Psoas muscle (tissue), 8 donors: ENCODE measurements at places on chromosomes 6 and 20.

GRCh38 chr6:149951096-149951495 lies 9.3 kb downstream of the ULBP2 start:
- no peak for DNase-seq

DNA sequence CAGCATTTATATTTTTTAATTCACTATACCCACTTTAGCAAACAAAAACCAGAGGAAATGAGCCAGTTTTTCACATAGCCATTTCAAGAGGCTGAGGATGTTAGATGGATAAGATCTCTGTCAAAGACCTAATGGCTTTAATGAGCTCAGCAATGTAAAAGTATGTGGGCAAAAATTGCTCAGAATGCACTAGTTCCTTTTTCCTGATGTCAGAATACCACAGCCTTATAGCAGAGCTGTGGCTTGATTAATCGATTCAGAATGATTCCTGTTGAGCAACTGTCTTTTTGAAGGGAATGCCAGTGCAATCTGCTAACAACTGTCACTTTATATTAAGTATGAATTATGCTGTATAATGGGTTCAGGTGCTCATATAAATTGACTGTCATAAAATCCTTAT lies 100.6 kb upstream of the HIVEP1 start:
- DNase-seq, result no peak

DNA sequence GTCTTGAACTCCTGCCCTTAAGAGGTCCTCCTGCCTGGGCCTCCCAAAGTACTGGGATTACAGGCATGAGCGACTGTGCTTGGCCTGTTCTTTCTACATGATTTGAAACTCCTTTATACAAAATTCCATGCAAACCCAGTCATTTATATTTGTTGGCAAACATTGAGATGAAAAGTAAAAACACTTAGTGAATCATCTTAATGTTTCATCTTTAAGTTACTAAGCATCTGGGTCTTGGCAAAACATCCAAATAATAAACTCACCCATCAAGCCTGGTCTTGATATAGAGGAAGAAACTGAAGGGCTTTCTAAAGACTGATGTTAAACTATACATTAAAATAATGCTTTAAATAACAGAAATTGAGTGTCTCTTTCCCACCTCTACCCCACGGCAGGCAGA lies 95.1 kb downstream of the FUT9 start:
- DNase-seq, result no peak

DNA sequence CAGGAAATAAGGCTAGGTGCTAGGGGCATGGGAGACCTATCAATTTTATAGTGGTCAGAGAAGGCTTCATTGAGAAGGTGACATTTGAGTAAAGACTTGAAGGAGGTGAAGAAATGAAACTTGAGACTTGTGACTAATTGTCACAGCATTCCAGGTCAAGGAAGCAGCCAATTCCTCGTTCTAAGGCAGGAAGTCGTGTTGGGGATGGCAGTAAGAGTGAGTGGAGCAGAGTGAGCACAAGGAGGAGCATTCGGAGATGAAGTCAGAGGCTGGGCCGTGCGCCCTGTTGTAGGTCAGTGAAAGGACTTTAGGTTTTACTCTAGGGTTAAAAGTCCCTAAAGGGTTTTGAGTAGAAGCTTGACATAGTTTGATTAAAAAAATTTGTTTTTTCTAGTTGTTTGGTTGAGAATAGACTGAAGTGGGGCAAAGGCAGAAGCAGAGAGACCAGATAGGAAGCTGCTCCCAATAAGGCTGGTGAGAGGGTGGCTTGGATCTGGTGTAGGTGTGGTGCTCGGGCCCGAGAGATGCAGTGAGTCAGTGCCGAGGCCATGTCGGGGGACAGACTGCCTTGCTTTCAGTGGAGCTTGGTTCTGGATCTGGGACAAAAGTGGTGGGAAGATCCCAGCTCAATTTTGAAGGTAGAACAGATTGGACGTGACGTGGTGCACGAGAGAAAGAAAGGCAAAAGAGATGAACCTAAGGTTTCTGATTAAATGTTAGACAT lies 2.6 kb upstream of the RSPH3 start:
- DNase-seq, result peak; percentile 16

- peak; percentile 66 for DNase-seq
These were observed 806 bp downstream of the MICAL1 start for GRCh38 chr6:109454496-109455436.

DNA sequence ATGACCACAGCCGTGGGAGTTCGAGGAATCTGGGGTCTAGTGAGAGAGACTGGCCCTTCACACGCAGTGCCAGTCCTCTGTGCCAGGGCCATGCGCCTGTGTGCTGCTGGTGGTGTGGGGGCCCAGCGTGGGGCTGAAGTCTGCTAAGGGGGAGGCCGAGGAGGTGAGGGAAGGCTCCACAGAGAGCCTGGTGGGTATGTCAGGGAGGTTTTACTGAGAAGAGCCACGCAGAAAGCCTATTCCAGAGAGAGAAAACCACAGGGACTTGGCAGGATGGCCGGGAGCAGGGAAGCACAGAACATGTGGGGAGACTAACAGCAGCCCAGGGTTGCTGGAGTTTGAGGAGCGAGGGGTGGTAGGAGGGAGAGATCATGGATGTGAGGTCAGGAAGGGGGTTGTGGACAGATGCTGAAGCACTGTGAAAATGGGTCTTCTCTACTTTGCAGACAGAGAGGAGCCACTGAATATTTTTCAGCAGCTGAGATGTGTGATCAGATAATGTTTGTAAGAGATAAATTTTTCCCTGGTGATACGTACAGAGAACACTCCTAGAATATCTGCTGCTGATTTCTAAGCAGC lies 35.3 kb downstream of the DUSP22 start:
- DNase-seq, result no peak

GRCh38 chr6:157539900-157540752 lies 159.1 kb downstream of the ZDHHC14 start:
- no peak for DNase-seq

DNA sequence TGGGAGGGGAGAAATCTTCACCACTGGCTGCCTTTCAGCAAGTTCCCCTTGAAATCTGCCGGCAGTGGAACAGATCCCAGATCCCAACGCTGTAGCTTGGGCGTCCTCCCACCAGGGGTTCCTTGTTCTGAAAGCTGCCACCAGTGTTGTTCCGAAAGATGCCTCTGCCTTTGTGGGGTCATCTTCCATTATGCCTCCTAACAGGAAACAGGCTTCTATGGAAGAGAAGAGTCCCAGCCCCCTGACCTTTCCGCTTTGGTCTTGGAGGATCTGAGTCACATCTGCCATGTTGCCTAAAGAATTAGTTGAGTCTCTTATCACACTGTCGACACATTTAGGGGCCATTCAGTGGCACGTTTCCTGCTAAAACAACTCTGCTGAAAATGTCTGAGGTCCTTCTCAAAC lies 57.5 kb upstream of the NFATC2 start:
- DNase-seq, result no peak

DNA sequence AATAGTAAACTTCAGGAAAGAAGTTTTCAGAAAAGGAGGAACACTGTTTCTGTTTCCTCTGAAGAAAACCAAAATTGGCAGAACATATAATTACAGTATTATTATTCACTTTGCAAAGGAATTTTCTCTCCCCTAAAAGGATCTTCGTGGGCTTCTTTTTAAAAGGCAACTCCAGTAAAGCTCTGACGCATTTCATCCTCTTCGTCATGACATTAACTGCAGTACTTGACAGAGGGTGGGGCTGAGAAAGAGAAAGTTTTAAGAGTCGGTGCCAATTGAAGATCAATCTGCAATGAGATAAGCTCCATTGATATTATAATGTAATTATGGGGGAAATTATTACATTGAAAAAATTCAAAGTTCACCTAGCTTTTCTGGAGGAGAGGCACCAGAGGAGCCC lies 75.8 kb downstream of the MYB start:
- no peak for DNase-seq

GRCh38 chr20:41654884-41655283 lies 36.7 kb upstream of the CHD6 start:
- no peak for DNase-seq

GRCh38 chr6:26575494-26575939 lies 21.2 kb upstream of the ABT1 start:
- no peak for DNase-seq

DNA sequence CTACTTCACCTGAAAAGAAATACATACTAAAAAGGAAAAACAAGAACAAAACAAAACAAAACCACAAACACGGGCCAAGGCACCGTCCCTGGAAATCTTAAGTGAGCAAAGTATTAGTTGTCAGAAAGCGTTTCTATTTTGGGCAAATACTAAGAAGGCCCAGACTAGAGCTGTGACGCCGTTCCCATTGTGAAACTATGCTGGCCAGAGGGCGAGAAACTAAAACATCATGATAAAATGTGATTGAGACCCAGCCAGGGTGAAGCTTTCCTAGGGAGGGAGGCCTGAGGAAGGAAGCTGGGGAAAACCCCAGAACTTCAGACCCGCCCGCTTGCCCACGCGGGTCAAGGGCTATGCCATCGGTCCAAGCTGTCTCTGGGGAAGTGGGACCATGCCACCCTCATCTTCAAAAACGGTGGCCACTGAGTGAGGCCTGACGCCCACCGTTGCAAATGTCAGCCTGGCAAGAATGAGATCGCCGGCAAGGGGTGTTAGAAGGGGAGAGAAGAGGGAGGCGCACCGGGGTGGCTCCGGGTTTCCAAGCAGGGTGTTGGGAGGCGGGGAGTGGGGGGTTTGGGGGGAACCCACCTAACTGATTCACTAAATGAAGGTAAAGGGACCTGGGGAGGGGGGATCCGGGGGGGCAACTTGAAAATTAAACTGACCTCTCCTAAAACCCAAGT lies 1950.9 kb upstream of the DEFB115 start:
- no peak for DNase-seq

- DNase-seq, result no peak
These were observed 61.8 kb downstream of the MLIP start for GRCh38 chr6:54173089-54173488.

DNA sequence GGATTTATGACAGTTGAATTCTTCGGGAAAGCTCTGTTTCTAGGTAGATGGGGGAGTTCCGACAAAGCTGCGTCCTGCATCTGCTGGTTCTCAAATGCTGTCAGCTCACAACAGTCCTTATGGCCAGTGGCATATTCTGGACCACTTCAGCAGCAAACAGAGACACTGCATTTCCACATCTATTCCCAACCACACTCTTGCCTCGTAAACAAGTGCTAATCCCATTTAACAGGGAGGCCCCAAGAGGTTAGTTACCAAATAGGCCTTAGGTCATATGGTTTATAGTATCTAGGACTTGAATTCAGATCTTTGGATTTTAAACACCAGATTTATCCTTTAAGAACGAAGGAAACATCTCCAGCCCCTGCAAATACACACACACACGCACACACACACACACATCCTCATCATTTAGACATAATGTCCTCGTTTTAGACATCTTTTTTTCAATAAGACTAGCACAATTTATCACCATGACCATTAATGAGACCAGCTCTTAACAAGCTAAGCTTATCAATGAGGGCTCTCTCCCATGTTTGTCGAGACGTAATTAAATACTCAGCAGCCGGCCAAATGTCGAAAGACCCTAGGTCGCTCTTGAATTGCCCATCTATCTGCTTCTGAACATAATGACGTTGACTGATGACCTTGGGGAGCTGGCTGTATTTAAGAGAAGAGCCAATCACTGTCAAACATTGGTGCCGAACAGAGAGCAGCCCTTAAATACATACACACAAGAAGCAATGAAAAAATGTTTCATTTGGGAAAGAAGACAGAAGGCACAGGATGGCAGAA lies 84.5 kb downstream of the PSMG4 start:
- DNase-seq, result no peak

DNA sequence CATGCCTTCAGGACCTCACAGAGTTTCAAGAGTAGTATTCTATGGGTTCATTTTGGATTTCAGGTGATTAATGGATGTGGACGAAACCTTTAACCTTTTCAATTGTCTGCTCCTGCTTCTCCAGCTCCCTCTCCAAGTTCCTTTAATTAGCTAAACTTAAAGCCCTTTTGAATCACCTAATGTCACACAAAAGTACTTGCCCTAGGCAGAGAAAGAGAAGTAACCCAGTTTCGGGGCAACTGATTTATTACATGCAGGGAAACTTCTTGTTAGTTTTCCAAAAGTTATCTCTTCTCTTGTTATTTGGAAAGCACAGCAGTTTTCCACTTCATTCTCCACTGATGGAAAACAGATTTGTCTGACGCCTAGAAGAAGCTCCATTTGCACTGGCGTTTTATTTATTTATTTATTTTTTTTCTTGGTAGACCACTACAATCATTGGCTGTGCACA lies 407.7 kb upstream of the JARID2 start:
- no peak for DNase-seq

DNA sequence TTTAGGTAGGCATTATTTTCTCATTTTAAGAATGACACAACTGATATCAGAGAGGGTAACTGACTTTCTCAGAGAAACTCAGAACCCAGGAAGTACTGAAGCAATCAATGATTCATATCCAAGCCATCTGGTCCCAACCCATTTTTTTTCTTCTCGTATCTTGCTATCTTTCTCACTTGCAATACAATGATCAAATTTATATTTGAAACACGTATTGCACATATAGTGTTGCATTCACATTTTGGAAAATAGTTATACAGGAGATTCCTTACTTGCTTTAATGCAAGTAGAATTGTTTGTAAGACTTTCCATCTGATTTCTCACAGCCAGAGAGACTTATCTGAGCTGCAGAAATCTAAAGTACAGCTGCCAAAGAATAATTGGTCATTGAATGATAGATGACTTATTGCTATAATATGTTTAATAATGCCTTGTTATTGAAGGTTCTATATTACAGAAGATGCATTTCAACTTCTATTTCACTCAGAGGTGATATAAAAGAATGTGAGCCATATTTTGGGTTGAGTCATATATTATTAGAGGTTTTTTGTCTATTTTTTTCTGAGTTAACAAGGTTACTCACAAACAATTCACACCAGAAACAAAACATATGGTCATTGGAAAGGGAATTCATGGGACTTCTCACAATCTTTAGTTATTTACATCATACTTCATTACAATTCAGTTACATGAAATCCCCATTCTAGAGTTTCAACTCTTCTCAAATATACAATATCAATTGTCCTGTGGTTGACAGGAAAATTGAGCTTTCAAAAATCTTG lies 337.5 kb upstream of the CITED2 start:
- no peak for DNase-seq

DNA sequence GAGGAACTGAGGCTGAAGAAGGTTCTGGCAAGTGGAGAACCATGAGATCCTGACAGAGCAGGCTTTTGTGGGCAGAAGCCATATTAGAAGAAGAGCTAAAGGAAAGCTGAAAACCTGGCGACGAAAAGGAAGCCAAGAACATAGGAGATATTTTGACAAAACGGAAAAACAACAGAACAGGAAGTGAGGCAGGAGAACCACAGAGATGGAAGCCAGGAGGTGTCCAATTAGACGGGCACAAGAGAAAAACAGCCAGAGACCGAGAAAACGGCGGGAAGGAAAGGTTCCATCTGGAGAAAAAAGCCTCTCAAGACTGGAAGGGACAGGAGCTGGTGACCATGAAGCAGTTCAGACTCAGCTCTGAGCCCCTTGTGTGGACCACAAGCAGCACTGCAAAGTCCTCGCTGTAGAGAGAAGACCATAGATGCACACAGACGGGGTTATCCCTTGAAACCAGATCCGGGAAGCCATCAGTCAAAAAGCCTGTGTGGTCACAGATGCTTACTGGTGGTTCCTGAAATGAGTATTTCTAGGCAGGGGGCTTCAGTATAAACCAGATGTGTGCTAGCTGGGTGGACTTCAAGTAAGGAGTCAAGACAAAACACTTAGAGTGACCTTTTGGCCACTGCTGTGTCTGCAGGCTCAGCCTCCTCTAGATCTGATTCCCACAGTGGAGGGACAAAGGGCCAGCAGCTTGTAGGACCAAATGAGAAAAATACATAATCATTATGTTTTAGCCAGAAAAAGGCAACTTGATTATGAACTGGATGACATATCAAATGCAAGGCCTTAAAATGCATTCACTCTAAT lies 30.7 kb downstream of the SSR1 start:
- DNase-seq, result no peak
